Right ventricle myocardium superior (tissue), 1 donor: ENCODE measurements at places on chromosomes 3 and 15. TPM values are rescaled to one million over a fixed set of nuclear protein-coding genes. Genes with fewer than 3 reads are reported as not detected.

DNA sequence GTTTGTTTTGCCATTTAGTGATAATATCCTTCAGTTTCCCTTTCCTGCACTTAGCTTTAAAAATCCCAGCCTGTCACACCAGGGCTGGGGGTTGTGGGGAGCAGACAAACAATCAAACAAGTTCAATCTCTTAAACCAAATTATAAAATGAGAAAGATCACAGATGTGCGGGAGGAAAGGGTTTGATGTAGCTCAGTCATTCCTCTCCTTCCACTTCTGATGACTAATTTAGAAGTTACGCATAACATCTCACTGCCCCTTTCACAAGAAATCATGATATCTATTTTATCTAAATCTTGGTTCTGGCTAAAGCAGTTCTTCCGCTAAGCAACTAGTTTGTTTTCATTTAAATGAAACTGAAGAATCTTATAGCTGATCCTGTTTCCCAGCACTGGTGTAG lies 34.1 kb upstream of the ATG7 start:
- DNase-seq = no peak

The USP8 gene
- total RNA-seq = 42.4 TPM

The RAB27A gene
- total RNA-seq = 4.8 TPM

DNA sequence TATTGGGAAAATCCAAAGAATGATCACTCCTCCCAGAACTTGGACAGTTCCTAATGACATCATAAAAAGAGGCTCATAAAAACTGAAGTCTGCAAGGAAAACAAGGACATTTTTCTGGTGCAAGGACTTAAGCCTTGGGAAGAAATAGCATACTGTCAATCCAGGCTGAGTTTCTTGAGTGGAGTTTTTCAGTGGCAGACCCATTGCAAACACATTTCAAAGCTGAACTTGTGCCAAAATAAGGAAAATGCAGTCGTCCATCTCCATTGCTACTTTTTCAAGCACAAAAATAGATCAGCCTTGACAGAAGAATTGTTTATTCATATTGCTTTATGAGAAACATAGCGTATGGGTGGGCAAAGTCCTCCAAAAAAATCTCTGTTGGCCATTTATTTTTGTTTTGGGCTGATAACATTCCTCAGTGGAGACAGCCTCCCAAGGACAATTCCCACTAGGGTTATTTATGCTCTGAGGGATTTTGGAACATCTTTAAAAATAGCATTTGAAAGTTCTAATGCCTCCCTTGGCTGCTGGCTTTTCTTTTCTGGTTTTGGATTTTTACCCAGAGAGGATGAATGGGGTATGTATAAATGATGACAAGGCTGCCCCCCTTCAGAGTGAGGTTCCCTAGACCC lies 220.0 kb downstream of the CADPS start:
- DNase-seq = no peak

The CPLX3 gene
- 3.6 TPM for total RNA-seq

The SNX1 gene
- total RNA-seq = 86.3 TPM

DNA sequence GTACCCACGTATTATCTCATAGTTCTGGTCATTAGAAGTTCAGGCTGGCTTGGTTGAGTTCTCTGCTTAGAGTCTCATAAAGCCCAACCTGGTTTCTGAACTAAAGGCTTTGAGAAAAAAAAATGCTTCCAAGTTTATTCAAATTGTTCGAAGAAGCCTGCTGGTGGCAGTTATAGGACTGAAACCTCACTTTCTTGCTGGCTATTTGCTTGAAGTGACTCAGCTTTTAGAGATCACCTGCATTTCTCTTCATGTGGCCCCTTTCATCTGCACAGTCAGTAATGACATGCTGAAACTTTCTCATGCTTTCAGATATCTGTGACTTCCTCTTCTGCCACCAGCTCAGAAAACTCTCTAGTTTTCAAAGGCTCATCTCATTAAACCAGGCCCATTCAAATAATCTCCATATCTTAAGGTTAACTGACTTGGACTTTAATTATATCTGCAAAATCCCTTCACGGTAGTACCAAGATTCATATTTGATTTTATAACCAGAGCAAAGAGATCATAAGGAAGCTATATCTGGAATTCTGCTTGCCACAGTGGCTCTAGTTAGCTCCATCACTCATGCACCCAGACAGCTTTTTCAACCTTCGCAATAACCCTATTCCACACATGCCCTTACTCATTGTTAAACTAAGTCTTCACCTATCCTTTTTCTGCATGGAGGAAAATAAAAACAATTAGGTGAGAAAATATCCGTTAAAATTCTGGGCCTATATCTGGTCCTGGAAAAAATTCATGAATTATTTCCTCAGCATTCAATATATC lies 433.8 kb upstream of the CBLB start:
- DNase-seq = no peak

The THRB gene
- total RNA-seq = 24.1 TPM

- DNase-seq = no peak
Measured at GRCh38 chr15:100221471-100222348, 120.1 kb downstream of the ADAMTS17 start.

DNA sequence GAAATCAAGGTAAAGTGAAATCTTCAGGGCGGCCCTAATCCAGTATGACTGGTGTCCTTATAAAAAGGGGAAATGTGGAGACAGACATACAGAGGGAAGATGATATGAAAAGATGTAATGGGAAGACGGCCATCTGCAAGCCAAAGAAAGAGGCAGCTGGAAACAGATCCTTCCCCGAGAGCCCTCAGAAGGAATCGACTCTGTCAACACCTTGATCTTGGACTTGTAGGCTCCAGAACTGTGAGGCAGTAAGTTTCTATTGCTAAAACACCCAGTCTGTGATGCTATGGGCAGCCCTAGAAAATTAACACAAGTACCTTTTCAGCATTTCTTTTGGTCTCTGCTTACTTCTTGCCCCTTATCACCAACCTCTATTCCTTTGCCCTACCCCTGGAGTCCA lies 174.7 kb upstream of the TPM1 start:
- DNase-seq = no peak
